ENCODE measurements at places on chromosomes 7 and 10.
A peak's percentile ranks its signal among the peaks of the same experiment; 100 is the strongest.

GRCh38 chr10:116476461-116476860, 48.8 kb downstream of the PNLIPRP3 start:
- DNase-seq, result no peak

DNA sequence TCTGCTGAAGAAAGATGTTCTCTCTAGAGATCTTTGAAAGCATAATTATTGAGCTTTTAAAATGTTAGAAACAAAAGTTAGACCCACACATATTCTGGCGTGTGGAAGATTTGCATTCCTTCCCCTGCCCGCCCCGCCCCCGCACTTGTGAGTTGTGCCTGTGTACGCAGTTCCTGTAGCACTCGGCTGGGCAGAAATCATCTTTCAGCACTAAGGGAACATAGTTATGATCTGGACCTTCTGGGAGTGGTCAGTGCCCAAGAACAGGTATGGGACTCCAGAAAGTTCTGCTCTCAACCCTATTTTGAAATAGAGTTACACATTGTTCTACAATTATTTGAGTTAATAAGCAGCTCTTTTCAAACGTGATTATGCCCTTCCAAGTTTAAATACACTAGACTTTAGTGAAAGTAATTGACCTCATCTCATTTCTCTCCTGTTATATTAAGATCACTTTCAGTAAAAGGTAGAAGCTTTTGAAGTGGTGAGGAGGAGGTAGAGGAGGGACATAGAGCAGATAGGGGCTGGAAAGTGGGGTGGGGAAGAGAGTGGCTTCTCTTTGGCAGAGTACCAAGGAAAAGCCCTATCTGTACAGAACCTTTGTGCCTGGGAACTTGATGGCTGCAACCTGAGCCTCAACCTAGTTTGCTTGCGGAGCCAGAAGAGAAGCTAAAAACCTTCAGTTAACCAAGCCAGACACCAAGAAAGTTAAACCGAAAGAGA, 5.7 kb downstream of the BLVRA start:
- DNase-seq, result peak; percentile 46

DNA sequence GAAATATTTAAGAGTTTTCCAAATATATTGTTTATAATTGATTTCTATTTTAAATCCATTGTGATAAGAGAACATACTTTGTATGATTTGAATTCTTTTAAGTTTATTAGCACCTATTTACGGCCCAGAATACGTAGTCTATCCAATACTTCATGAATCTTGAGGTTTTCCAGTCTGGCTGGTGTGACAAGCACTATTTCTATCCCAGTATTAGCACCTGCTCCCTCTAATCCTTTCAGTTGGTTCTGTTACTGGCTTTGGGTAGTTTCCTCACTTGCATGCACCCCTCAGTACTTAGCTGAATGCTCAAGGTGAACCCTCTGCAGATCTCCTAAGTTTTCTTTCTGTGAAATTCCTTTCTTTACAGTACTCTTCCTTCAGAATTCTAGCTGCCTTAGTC, 166.8 kb downstream of the C1GALT1 start:
- no peak for DNase-seq

GRCh38 chr10:63390521-63390920, 75.3 kb downstream of the JMJD1C start:
- DNase-seq, result no peak

DNA sequence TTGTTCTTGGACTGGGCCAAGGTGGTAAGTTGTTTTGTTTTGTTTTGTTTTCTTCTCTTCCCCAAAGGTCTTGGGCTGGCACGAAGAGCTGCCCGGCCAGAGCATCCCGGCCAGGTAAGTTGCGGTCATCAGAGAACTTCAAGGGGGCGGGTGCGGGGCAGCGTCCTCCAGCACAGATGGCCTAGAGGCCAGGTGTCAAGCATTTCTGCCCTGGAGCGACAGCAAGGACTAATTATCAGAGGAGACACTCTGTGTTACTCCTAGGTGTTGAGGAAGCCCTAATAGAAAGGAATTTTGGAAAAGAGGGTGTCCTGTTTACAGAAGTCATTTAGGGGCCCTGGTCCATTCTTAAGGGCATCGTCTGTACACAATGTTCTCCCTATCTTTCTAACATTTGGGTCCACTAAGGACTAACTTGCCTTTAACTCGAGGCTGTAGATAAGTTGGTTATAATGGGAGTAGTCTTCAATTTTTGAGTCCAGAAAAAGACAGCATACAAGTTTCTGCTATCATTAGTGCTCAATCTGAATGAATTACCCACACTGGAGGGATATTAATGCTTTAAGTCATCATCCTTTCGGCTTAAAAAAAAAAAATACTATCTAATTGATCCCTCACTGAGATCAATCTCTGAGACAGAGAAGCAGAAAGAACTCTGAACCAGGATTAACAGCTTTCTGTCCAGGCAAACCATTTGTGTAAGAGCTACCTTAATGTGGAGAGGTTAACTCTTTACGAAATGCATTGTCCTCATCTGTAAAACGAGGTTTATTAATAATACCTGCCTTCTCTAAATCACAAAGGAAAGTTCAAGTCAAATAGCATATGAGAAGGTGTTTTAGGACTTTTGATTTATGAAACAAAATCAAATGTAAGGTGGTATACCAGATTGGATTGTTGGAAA, 1.5 kb downstream of the ITGB8 start:
- DNase-seq, result peak; percentile 53

DNA sequence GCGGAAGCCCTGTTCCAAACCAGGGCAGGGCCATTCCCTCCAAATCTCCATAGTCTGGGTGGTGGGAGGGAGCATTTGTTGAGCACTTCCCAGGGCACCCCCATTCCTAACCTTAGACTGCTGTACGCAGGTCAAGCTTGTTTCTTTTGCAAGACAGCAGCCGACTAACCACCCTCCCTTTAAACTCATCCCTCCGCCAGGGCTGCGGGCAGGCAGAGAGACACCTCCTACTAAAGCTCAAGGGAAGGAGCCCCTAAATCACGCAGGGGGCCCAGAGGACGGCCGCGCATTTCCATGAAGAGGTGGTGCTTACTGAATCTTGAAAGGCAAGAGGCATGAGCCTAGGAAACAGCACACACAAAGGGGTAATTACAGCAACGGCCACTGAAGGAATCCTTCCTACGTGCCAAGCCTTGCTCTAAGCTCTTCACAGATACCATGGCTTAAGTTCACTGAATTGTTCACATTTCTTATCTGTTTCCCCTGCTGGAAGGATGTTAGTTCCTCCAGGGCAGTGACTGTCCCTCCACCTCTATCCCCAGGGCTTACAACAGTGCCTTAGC, 90.0 kb downstream of the PROSER2 start:
- no peak for DNase-seq

GRCh38 chr7:43700059-43700501, 29.2 kb downstream of the COA1 start:
- peak; percentile 59 for DNase-seq

DNA sequence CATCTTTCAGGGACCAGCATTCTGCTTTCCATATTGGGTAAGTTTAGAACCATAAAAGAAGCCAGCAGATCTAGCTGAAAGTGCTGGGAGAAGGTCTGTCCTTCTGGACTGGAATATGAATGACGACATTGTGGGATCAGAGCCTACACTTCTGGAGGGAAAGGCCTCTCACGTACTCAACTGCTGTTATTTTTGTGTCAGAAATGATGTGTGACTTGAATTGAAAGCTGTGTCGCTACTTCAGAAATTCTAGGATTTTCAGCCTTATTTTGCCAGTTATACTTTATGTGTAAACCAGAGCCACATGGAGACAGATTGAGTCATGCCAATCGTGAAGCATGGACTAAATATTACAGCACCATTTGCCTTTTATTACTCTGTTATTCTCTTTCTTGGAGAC, 231.0 kb downstream of the KIAA1217 start:
- DNase-seq, result no peak

GRCh38 chr7:27161721-27162560, 3.4 kb downstream of the HOXA9 start:
- DNase-seq, result peak; percentile 59

DNA sequence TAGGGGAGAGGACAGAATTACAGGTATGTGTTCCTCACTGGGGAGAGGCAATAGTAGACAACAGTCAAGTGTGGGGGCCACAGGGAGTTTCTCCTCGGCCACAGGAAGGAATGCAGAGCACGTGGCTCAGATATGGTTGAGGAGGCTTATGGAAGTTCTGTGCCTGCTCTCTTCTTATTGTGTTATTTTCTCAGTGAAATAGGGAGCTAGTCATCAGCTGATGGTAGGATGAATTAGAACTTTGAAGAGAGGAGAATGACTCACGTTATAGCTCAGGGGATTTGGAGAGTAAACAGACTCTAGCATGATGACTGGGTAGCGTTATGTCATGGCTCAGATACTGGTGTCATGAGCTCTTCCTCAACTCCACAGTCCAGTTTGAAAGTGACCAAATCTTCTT, 308.3 kb upstream of the IGFBP3 start:
- no peak for DNase-seq

GRCh38 chr7:111527545-111527944, 34.7 kb downstream of the IMMP2L start:
- DNase-seq, result no peak

GRCh38 chr10:43686414-43686813, 37.7 kb upstream of the ZNF32 start:
- DNase-seq, result no peak

- no peak for DNase-seq
Observed at GRCh38 chr7:47313564-47313963, 268.3 kb downstream of the TNS3 start.

DNA sequence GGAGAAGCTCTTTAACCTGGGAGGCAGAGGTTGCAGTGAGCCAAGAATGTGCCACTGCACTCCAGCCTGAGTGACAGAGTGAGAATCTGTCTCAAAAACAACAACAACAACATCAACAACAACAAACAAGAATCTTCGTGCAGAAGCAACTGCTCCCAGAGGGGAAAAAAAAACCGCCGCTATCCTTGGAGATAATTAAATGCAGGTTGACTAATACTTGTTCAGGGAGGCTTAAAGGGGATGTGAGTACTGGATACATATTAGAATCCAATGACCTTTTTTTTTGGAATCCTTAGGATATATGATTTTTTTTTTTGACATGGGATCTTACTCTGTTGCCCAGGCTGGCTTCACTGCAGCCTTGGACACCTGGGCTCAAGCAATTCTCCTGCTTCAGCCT, 89.6 kb upstream of the FAM171A1 start:
- no peak for DNase-seq

DNA sequence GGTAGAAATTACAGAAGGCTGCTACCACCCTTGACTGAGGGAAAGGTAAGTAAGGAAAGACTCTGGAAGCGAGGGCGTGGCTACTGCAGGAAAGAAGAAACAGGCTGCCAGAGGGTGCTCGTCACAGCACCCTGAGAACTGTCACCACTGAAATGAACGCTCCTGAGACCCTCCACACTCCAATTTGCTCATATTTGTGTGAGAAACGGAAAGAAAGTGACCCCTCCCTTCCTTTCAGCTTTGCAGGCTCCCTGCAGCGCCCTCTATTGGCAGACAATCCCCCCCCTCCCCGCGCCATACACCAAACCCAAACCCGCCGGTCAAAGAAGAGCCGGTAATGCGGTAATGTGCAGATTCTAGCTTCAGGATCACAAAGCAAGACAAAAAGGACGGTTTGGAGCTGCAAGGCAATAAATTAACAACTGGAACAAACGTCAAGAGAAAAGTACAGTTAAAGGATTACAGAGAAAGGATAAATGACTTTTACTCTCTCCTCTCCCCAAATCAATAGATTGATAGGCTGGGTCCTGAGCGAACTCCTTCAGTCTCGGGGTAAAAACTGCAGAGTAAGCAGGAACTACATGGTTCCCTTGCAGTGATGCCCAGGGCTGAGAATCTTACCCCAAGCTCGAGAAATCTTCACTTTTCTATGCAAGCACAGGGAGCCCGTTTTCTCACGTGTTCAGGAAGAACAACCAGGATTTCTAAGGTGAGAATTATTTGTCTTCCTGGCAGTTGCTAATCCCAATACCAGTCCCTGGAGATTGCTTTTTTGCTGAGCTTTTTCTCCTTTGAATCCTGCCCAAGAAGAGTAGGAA, 47.6 kb downstream of the STEAP1B start:
- no peak for DNase-seq

DNA sequence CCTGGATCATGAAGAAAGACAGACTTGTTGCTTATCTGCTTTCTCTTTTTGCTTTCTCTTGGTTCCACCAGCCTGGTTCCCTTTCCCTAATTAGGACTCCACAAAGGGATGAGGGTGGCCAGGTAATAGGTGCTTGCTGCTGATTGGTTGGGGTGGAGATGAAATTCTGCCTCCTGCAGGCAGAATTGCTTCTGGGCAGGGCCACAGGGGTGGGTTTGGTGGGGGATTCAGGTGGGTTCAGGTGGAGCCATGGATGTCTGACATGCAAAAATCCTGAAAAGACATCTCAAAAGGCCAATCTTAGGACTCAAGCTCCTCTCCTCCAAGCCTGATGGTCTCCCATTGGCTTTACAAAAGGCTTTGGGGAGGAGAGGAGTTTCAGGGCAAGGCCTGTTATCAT, 25.4 kb upstream of the ACHE start:
- no peak for DNase-seq

DNA sequence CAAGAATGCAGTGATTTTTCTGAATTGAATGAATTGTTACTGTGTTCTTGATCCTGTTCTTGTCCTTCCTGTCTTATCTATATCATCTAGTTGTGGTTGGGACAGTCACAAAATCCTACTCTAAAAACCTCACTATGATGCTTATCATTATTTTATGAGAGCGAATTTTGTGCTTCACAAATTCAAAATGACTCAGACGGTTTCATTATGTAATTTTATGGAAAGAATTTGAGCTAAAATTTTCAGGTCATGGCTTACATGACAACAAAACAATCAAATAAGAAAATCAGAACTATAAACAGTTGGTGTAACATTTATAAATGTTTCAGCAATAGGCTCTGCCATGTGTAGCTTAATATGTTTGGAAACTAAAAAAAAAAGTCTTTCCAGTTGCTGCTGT, 6.9 kb downstream of the PRKAR2B start:
- no peak for DNase-seq

GRCh38 chr7:74253835-74254128, 417 bp downstream of the RFC2 start:
- DNase-seq, result no peak

DNA sequence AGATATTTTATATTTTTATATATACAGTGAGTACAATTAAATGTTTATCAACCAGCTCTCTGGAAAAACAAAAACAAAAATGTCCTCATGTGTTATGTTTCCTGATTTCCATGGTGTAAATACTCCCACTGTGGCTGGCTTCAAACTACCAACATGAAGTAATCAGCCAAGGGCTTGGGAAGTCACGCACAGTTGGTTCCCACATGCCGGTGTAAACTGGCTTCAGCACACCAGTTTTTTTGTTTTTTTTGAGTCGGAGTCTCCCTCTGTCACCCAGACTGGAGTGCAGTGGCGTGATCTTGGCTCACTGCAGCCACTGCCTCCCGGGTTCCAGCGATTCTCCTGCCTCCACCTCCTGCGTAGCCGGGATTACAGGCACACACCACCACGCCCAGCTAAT, 11.8 kb downstream of the OSBPL3 start:
- no peak for DNase-seq
